Ascending aorta (tissue), 2 donors: ENCODE measurements at places on chromosomes 11 and 22.

DNA sequence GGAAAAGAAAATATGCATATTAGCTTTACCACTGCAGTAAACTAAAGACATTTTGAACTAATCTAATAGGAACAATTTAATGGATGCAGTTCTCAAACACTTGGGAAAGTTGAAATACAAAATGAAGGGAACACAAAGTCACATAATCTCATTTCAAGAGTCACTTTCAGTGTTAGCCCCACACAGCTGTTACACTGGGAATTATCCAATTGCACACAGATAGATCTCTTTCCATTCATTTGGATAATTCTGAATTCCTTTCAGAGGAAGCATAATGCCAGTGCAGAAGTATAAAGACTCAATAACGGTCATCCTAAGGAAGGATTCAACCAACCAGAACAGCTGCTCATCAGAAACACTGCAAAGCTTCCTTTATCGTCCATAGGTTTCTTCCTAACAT lies 173.3 kb downstream of the GRIA4 start:
- no peak for DNase-seq

DNA sequence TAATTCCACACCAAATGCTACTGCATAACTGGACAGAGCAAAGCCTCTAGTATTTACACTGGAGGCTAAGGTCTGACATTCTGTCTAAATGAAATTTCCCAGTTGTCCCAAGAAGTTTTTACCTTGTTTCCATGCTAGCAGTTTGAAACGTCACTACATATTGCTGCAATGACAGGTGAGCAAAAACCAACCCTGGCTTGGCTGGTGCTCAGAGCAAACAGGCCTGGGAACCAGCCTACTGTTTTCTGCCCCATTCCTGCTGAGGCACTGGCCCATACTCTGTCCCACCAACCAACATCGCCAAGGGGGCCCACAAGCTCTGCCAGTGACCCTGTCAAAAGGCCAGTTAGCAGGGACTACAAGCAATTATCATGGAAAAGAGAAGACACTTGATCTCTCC lies 131.1 kb downstream of the MPPED2 start:
- DNase-seq, result no peak

- no peak for DNase-seq
Measured at GRCh38 chr22:24424001-24424900, 3.1 kb upstream of the ADORA2A start.

DNA sequence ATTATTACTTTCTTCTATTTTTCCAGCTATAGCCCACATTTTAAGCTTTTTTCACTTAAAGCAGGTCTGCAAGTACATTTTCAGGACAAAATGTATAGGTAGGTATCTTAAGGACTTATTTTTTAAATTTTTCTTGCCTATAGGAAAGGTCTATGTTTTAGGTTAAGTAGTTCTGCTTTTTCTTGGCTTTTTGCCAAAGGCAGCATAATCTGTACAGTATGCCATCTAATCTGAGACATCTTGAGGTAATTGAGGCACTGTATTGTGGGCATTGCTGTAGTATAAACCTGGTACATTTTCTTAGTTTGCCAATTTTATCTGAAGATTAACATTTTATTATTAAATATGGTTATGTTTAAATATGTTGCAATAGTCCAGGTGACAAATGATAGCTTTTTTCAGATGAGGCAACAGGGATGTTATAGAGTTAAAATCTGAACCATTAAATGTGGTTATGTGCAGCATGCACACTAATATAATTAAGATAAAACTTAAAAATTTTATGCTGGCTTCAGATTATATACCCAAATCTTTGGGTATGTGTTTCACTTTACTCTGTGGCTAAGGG lies 42.9 kb downstream of the QSER1 start:
- no peak for DNase-seq

- DNase-seq, result no peak
Measured at GRCh38 chr11:119941636-119942411, 196.1 kb downstream of the TRIM29 start.

DNA sequence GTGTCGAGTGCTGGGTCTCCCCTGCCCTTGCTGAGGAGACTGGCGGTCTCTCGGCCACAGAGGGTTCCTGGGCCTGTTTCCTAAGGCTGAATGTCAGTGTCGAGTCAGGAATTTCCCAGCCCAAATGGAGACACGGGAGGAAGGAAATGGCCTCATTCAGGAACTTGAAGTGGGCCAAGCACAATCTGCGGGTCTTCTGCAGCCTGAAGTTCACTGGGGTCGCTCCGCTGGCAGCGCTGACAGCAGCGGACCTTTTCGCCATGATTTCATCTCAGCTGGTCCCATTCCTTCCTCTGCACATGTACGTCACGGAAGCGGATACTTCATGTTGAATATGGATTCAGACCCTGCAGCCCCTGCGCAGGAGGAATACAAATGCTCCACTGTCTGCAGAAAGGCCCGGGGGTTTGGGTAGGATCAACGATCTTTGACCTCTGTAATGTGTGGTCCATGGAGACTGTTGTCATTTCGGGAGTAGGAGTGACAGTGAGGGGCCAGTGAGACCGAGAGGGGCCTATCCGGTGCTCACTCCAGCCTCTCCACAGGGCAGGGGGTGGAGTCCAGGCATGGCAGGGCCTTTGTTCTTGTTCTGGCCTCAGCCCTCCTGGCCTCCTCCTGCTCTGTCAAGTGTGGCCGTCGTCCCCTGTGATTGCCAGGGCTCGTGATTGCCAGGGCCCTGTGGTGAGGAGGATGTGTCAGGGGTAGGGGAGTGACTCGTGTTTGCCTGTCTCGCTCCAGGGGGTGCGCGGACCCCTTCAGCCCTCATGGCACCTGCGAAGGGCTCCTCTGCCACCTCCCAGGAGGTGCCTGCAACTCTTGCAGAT lies 402.3 kb downstream of the TBC1D22A start:
- DNase-seq, result no peak

DNA sequence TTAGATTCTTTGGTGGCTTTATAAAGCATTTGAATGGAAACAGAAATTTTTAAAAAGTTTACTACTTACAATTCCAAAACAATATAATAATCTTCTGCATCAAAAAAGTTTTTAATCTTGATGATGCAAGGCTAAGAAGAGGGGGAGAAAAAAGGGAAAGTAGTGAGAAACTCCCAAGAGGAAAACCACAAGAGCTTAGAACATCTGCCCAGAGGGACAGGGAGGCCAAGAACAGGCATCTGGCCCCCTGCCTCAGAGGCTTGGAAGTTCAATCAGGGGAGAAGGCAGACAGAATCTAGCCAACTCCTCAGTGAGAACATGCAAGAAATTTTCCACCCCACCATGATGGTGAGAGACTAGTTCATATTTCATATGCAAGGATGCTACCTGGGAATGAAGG lies 23.8 kb upstream of the TTC28 start:
- DNase-seq, result no peak
